Chondrocyte (in vitro differentiated cells): ENCODE measurements at places on chromosomes 6 and 20. TPM values are rescaled to one million over a fixed set of nuclear protein-coding genes. Genes with fewer than 3 reads are reported as not detected.

DNA sequence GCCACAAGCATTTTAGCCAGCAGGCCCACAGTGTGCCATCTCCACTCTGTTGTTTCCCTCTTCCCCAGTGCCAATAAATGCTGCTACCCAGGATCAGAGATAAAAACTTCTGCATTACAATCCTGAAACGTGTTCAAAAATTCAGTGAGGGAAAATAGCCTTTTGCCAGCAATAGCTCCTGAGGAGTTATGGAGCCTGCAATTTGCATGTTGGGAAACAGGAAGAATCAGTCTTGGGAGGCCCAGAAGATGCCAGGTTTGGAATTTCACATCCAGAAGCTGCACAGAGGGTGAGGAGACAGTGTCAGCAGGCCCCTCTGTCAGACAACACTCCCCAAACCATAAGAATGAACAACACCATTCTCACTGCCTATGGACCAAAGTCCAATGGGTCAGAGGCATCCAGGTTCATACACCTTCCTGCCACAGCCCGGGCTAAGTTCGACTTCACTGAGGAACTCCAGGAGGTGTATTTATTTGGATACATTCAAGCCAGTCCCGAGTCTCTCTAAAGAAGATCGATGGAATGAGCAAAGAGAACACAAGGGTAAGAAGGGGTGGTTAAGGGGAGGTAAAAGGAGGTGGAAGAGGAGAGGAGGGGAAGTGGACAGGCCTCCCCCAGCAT is 20.8 kb downstream of the RRBP1 start:
- DNase-seq: no peak

- DNase-seq: no peak
Observed at GRCh38 chr20:2742934-2743559, 50.5 kb downstream of the EBF4 start.

- DNase-seq: no peak
Observed at GRCh38 chr6:15439410-15440025, 193.6 kb downstream of the JARID2 start.

- DNase-seq: no peak
Observed at GRCh38 chr6:103184776-103185175, 1674.9 kb downstream of the HACE1 start.

DNA sequence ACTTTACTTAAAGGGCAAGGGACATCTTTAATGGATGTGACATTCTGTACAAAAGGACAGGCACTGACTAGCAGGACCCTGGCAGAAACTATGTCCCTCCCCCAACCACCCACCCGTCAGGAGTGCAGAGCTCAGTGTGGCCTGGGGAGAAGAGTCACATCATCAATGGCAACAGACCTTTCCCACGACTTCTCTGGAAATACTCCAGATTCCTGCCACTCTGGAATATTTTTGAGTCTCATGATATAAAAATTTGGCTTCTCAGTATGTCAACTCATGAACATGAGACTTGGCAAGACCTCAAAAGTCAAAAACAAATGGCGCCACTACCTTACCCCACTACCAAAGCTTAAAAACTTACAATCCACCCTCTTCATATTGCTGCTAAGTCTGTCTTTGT is 118.3 kb downstream of the SLC23A2 start:
- DNase-seq: no peak

DNA sequence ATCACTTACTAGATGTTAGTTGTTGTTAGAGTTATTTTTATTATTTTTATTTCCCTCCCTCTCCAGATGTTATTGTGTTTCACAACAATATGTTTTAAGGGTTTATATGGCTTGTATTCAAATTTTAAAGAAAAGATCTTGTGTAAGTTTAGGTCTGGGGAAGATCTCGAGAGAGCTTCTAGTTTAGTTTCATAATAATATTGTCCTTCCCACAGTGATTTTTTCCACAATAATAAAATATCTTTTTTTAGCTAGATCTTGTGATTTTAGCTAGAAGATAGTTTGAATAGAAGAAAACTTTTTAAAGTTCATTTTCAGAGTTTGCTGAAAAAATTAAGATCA is 55.0 kb downstream of the ADGRG6 start:
- DNase-seq: no peak

- DNase-seq: no peak
Observed at GRCh38 chr20:60334911-60335310, 376.7 kb downstream of the CDH26 start.

GRCh38 chr6:56759521-56759920 is 116.8 kb upstream of the DST start:
- DNase-seq: no peak

GRCh38 chr6:44676246-44676790 is 288.8 kb downstream of the CDC5L start:
- DNase-seq: no peak

GRCh38 chr6:31521835-31522234 is 6.9 kb upstream of the MCCD1 start:
- no peak for DNase-seq

- no peak for DNase-seq
Observed at GRCh38 chr6:46972531-46972930, 50.8 kb upstream of the ADGRF5 start.

- no peak for DNase-seq
Observed at GRCh38 chr6:26351544-26351953, 13.4 kb upstream of the BTN3A2 start.

DNA sequence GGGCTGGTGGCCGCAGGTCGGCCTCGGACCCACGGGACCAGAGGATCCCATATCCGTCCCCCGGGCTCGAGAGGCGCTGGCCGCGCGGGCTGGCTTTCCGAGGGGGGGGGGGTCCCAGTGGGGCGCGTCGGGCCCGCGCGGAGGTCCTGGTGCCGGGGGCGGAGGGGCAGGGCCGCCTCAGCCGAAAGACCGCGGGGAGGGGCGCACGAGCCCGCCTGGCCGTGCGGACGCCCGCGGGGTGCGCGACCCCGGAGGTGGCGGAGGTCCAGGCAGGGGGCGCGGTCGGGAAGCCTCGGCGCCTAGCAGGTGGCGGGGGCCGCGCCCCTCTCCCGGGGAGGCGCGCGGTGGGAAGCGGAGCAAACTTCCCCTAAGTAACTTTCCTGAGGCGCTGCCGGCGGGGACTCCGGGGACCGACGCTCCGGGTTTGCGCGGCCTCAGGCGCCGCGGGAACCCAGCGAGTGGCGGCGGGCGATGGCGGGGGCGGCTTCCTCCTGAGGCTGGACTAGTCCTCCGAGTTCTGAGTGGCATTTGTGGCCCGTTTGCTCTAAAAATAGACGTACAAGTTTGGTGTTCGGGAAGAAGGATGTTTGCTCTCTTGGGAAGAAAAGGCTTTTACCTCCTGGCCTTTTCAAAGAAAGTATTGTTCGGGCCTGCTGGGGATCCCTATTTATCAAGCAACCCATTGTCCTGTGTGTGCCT is 26.5 kb upstream of the BTBD3 start:
- DNase-seq: peak; percentile 79

DNA sequence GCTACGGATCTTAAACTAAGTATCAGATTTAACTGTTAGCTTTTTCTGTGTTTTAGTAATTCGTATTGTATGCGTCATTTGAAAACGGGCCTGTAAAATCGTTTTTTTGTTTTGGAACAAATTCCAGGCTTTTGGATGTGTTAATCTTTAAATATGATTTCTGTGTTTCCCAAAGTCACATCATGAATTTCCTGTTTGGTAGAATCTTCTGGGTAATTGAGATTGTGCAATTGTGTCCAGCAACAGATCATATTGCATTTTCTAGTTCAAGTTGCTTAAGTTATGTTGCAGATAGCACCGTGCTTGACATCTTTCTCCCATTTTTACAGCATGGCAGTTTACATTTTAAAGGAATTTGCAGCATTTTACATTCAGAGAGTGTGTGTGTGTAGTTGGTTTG is 1.9 kb downstream of the MAPK14 start:
- DNase-seq: no peak

GRCh38 chr6:795046-795685 is 102.2 kb upstream of the EXOC2 start:
- no peak for DNase-seq

DNA sequence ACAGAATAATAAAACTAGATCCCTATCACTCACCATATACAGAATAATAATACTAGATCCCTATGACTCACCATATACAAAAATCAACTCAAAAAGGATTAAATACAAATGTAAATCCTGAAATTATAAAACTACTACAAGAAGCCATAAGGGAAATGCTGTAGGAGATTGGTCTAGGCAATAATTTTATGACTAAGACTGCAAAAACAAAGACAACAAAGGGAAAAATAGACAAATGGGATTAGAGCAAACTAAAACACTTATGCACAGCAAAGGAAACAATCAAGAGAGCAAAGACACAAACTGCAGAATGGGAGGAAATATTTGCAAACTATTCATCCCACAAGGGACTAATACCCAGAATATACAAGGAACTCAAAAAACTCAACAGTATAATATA is 4.1 kb upstream of the RNF217 start:
- no peak for DNase-seq

- no peak for DNase-seq
Observed at GRCh38 chr20:52405986-52406385, 214.4 kb upstream of the ZFP64 start.

DNA sequence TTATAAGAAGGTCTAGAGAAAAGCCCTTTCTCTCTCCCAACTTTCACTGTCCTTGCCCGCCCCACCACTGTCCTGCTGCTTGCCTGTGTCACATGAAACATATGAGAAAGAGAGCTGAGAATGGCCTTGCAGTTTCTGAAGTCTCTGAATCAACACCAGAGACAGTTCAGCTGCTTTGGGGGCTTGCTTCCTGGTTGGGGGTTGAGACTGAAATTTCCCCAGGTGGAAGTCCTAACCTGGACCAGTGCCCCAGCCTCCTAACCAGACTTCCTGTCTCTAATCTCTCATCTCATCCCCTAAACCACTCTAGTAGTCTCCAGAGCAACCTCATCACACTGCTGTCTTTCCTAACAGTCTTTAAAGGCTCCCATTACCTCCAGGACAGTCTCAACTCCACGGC is 10.7 kb downstream of the TRAM2 start:
- no peak for DNase-seq

DNA sequence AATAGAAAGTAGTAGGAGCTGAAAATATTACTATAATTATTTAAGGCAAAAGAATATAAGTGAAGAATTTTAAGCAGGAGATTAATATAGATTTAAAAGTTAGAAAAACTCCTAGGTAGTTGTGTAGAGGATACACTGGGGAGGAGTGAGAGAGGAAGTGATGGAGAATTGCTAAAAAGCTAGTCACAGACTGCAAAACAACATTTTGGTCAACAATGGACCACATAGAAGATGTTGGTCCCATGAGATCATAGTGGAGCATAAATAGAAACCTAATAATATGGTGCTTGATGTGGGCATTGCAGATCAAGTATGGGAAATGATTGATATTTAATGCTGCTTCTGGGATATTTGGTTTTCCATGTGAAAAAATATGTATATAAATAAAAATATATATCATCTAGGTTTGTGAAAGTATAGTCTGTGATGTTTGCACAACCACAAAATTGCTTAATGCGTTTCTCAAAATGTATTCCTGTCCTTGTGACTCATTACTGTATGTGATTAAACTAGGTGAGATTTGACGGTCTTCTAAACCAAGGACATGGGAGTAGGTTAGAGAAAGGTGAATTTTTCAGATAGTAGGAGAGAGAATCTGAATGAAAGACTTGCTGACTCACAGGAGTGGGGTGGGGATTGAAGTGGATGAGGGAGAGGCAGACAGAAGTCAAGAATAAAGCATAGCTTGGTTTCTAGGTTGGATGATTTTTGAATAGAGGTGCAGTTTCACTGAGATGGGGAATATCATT is 174.0 kb downstream of the BCKDHB start:
- DNase-seq: no peak

GRCh38 chr6:111177131-111177530 is 89.8 kb downstream of the SLC16A10 start:
- DNase-seq: no peak

GRCh38 chr6:143621876-143622605 is 55.7 kb upstream of the PHACTR2 start:
- no peak for DNase-seq

DNA sequence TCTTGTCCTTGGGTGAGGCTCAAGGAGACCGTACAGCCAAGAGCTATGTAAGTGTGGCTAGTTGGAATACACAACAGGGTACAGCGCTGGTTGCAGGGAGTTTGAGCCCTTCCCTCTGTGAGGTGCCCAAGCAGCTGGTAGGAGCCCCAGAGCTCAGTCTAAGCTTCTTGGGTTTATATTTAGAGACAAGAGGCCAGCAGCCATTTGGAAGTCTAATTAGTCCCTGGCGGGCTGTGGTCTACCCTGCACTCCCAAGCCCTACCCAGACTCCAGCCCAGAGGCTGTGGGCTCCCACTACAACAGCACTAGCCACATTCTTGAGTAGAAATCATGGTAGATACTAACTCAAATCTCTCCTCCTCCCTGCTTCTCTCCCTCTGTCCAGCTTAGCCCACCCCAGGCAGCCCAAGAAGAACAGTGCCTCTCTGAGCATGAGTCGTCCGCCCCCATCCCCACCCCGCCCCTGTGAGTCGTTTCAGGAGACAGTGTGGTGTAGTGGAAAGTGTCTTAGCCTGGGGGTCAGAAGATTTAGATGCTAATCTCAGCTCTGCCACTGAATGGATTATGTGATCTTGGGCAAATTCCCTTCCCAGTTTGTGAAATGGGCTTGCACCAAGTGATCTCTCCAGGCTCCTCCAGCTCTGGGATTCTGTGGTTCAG is 37.8 kb downstream of the EIF2S2 start:
- DNase-seq: no peak

DNA sequence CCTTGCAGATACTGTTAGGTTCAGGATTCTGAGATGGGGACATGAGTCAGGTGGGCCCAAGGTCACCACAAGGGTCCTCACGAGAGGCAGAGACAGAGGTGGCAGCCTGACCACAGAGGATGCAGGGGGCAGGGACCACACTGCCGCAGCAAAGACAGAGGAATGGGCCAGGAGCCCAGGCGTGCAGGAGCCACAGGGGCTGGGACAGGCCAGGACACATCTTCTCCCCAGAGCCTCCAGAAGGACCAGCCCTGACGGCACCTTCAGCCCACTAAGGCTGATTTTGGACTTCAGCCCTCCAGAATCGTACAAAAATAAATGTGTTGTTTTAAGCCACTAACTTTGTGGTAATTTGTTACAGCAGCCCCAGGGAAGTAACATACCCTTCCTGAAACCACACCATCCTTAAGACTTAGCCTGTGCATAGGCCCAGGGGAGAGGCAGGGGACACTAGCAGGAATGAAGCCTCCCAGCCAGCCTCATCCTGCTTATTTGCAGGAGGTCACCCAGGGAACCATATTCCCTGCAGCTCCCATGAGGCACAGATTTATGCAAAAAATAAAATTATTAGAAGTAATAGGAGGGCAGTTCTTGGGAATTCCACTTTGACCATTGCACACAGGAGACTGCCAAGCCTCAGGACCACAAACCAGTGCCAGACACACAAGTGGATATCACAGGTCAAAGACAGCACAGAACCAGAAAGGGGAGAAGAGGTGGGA is 119.3 kb upstream of the CST7 start:
- no peak for DNase-seq

Gene SMLR1
- total RNA-seq: not detected in 3 replicates

Gene DNMT3B
- total RNA-seq: 2.0 to 4.8 TPM (median 4.7 TPM) in 3 replicates

Gene OOEP
- not detected in 3 replicates for total RNA-seq

Gene PKIB
- 42.1 to 50.9 TPM (median 44.3 TPM) in 3 replicates for total RNA-seq

Gene PROKR2
- not detected in 3 replicates for total RNA-seq

Gene SLC25A27
- total RNA-seq: 5.7 to 6.8 TPM (median 6.5 TPM) in 3 replicates

Gene MYL9
- 237 to 1,930 TPM (median 1,885 TPM) in 3 replicates for total RNA-seq

Gene CST5
- not detected in 3 replicates for total RNA-seq

Gene PSORS1C1
- 4.2 to 6.0 TPM (median 5.5 TPM) in 3 replicates for total RNA-seq

Gene ABHD16B
- total RNA-seq: not detected in 3 replicates

Gene SLC32A1
- not detected in 3 replicates for total RNA-seq
